ENCODE measurements at places on chromosomes 2 and 18.

GRCh38 chr2:66576311-66576560 lies 141.3 kb downstream of the MEIS1 start:
- no peak for DNase-seq

DNA sequence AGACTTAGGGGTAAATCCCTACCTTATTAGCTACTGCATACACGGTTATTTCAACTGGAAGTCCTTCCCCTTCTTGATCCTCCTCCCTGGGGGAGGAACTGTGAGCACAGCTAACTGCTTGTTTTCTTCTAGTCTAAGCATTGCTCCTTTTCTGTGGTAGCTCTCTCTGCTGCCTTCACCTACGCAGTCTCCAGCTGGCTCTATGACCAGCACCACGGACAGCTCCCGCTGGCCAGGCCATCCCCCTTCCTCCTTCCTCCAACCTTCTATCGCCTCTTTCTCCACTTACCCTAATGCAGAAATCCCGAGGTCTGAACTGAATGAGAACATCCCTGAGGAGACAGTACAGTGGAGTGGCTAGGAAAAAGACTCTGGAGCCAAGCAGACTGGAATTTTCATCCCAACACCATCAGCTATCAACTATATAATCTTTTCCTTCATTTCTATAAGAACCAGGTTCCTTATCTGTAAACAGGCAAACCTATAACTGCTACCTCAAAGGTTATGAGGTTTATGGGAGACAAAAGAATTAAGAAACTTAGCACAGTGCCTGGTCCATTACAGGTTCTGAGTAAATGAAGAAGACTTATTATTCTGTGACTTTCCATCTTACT lies 4.7 kb upstream of the CFAP65 start:
- DNase-seq, result peak; percentile 38

GRCh38 chr18:68480196-68480595 lies 234.7 kb downstream of the TMX3 start:
- peak; percentile 58 for DNase-seq

- DNase-seq, result no peak
Measured at GRCh38 chr2:107775791-107776190, 50.9 kb upstream of the RGPD4 start.

GRCh38 chr2:105327690-105328089 lies 1.8 kb downstream of the TGFBRAP1 start:
- peak; percentile 57 for DNase-seq

GRCh38 chr2:138504546-138505235 lies 3.1 kb downstream of the SPOPL start:
- DNase-seq, result no peak

Data from amniotic epithelial cell (primary cell).